Pulmonary artery endothelial cell (primary cell): ENCODE measurements at places on chromosomes 6 and 20. TPM values are rescaled to one million over a fixed set of nuclear protein-coding genes. Genes with fewer than 3 reads are reported as not detected.

- DNase-seq: no peak
These were observed 1.5 kb upstream of the GNRH2 start for GRCh38 chr20:3041854-3042409.

GRCh38 chr20:51437182-51437924, 105.2 kb downstream of the NFATC2 start:
- DNase-seq: no peak

DNA sequence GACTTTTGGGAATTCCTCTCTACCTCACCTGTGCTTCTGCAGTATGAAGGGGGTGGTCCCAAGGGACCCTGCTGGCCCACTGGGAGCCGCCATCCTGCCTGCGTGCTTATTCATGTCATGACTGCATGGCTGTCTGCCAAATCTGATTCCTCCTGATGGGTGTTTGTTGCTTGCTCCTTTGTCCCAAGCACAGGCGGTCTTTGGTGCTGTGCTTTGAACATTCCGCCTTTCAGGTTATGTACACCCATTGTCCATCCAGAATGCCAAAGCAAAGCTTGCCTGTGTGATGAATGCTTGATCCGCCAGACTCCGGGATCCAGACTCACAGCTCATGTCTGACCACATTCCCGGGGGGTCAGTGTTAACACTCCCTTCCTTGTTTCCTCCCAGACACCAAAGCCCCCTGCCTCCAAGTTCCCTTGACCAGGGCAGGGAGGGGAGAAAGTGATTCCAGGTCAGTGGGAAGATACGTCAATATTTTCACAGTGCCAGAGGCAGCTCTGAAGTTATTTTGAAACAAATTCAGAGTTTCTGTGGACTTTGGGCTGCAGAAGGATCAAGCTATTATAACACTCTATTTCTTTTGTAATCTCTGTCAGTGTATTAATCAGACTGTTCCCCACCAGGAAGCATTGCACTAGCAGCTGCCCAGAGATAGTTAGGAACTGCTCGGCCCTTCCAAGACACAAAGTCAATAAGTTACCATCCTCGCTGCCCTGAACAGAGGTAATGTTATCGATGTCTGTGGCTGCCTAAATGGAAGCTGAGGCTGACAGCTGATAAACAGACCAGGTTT, 9.5 kb downstream of the DAAM2 start:
- DNase-seq: no peak

DNA sequence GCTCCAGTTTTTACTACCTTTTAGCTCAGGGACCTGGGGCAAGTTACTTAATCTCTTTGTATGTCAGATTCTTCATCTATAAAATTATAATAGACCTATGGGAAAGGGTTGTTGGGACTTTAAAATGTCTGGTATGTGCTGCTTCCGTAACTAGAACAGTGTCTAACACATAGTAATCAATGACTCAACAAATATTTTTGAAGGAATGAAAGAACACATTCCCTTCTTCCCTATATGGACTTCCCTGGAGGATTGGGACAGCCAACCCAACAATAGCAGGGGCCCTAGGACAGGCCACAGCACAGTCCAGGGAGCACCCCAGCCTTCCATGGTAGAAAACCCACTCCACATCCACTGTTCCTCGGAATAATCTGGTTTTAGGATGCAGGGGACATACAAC, 50.7 kb upstream of the TPD52L1 start:
- DNase-seq: peak; percentile 56

DNA sequence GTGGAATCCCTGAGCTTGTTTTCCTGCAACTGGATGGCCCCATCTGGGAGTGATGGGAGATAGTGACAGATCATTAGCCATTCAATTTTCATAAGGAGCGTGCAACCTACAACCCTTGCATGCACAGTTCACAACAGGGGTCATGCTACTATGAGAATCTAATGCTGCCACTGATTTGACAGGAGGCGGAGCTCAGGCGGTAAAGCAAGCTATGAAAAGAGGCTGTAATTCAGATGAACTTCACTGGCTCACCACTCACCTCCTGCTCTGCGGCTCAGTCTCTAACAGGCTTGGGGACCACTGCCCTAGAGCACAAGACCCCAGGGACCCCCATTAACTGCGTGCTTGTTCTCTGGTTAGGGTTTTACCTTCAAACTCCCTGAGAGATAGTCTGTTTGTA, 12.4 kb upstream of the TREML4 start:
- no peak for DNase-seq

DNA sequence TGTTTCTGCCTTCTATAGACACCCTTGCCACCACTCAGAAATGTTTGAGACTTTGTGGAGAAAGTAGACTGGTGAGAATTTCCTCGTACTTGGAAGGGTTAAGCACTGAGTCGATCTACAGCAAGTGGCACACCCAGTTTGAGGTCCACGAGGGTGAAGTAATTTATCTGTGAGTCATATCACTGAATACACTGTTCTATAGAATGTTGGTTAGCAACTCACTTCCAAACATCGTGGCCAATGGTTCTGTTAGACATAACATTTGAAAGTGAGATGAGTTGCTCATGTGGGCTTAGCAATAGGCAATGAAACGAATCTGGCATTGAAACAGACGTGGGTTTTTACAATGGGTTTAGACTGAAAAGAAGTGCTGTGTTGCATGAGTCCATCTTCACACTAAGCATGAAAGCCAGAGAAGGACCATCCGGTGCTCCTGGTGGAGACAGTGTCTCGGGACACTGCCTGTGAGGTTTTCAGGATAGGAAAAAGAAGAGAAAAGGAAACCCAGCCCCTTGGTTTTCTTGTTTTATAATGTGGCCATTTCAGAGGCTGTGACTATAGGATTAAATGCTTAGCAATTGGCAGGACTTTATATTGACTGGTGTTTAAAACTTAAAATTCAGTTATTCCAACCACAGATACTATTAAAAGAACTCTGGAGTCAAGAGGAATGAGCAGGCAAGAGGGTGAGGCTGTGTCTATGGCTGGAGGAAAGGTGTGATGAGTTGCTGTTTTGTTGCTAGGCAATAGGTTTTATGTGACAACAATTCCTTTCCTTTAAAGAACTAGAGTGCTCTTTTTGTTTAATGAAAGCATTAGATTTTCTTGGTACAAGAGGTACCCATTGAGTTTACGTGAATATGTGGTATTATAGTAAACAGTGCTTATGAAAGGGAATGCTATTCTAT, 31.0 kb upstream of the EZR start:
- DNase-seq: peak; percentile 19

DNA sequence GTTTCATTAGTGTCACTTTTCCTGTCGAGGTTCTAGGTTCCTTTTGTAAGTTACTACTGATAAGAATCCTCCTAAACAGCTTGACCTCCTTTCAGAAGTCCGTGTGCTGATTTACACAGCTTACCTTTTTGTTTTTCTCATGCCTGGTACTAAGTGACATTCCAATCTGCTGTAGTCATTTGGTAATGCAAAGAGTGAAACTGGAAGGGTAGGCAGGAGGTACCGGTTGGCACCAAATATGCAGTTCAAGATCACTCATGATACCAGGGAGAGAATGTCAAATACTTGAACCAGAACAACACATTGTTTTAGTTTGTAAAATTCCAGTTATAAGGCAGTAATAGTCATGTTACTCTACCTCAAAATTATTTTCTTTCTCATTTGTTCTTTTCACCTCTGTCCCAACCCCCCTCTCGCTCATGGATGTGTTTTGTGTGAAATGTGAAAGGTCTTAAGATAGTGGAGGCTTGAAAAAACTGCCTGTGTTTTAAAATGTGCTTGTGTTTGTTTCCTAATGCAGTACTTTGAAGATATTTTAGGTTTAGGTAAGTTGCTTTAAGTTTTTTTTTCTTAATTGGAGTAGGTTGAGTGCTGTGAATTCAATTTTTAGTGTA, 23.2 kb downstream of the AFDN start:
- DNase-seq: peak; percentile 17

- no peak for DNase-seq
These were observed 187.1 kb upstream of the MAN1A1 start for GRCh38 chr6:119536666-119537065.

- no peak for DNase-seq
These were observed 596.7 kb downstream of the EPM2A start for GRCh38 chr6:145138469-145139139.

DNA sequence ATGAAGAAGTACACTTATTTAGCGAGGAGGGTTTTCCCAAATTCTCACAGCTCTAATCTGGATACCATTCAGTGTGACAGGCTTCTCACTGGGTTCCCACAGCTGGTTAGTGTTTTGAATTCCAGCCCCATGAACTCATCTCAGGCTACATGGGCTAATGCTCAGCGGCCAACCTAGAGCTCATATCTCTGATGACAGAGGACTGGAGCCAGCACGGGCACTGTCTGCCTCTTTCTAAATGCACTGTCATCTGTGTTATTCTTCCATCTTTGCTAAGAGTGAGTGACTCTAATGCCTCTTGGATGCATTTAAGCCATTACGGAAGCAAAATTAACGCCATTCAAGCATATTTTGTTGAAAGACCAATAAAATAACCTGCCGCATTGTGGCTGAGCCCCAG, 308.9 kb upstream of the JAG1 start:
- no peak for DNase-seq

DNA sequence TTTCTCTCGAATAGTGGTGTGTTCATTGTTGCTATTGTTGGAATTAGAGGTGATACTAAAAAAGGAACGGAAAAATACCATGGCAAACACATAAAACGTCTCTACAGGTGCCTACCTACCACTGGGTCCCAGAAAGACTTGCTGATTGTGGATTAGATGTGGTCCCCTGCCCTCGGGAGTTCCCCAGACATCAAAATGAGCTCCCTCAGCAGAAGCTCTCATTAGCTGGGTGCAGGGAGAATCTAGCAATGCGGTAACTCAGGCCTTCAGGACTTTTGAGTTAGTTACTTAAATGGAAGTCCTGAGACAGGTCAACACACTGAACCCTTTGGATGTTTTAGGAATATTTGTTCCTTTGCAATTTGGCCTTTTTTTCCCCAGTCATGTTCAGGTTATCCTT, 6.1 kb downstream of the IRF4 start:
- no peak for DNase-seq

GRCh38 chr20:57008217-57008616, 258.2 kb downstream of the BMP7 start:
- DNase-seq: no peak

- no peak for DNase-seq
These were observed 33.0 kb upstream of the SMIM29 start for GRCh38 chr6:34281702-34282334.

- no peak for DNase-seq
These were observed 221.5 kb downstream of the PREX1 start for GRCh38 chr20:48606172-48606840.

GRCh38 chr6:3414327-3415081, 42.3 kb downstream of the SLC22A23 start:
- no peak for DNase-seq

- DNase-seq: peak; percentile 27
These were observed 130.1 kb upstream of the DOK5 start for GRCh38 chr20:54345301-54345724.

- DNase-seq: no peak
These were observed 4.1 kb upstream of the EFHC1 start for GRCh38 chr6:52415917-52416628.

DNA sequence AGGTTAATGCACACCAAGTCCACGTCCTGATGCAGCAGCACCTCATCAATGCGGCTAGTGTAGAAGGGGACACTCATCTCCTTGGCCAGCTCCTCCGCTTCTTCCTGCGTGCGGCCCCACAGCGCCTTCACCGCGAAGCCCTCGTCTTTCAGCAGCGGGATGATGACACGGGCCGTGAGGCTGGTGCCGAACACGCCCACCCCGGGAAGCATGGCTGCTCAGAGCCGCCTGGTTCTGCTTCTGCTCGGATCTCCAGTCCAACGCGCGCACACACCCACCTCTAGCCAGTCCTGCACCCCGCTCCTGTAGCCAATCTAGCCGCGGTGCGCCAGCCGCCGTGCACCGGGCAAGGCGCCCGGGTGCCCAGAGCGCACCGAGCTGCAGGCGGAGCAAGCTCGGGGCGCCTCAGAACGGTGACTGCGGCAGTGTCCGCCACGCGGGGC, 700 bp downstream of the GFOD1 start:
- DNase-seq: no peak

DNA sequence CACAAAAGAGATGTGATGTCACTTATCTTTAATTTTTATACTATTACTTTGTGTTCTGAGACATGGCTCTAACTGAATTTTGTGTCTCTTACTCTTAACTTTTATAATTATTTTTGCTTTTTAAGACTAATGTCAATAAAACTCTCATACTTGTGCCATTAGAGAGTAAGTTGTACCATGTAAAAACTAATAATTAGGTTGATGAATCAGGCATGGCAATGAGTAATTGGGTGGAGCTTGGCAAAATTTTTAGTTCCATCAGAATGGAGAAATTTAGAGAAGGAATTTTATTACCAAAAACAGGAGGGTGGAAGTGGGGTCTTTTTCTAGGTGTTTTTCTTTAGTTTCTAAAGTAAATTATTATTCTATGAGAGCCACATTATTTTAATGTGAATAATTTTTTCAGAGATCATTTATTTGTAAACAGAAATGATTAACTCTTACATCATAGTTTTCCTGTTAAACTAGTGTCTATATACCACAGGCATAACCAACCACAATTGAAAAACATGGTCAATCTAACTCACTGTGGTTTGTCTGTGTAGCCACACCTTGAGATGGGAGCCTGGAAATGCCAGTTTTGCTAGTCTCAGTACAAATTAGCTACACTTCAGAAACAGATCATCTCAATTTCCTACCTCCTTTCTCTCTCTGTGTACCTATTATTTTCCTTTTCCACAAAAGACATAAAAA, 51.8 kb downstream of the ELOVL4 start:
- DNase-seq: no peak

DNA sequence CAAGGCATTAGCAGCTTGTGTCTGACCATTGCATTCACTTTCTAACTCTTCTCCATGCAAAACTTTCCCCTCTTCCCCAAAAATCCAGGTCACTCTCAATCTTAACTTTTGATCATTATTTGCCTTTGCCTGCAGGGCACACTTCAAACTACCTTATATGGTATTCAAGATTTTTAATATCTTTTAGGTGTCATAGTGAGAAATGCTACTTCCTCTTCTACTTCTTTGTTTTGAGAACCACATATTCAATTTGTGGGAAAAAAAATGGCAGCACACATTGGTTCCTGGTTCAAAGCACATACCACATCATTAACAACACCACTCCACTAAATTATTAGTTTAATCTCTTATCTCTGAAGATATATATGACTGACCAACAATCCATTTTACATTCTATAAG, 1267.0 kb upstream of the CITED2 start:
- DNase-seq: no peak

- DNase-seq: no peak
These were observed 87.6 kb downstream of the KCNQ5 start for GRCh38 chr6:72709431-72709830.

CSNK2B gene
- total RNA-seq: 98.5 and 102 TPM in 2 replicates

FAM217A gene
- not detected in 2 replicates for total RNA-seq

NTSR1 gene
- total RNA-seq: 1.8 and 2.2 TPM in 2 replicates

GNMT gene
- total RNA-seq: 0.13 and 0.21 TPM in 2 replicates

NMBR gene
- total RNA-seq: 0.11 TPM in 1 of 2 replicates, not detected in the other

SULF2 gene
- total RNA-seq: 64.6 and 120 TPM in 2 replicates

OPRL1 gene
- total RNA-seq: 2.0 and 2.6 TPM in 2 replicates

PKIB gene
- total RNA-seq: 0.13 TPM in 1 of 2 replicates, not detected in the other

TRIM15 gene
- total RNA-seq: not detected in 2 replicates

BPIFB6 gene
- total RNA-seq: not detected in 2 replicates

PIGU gene
- 6.3 and 9.6 TPM in 2 replicates for total RNA-seq
